ENCODE measurements at places on chromosomes 2 and 18.

DNA sequence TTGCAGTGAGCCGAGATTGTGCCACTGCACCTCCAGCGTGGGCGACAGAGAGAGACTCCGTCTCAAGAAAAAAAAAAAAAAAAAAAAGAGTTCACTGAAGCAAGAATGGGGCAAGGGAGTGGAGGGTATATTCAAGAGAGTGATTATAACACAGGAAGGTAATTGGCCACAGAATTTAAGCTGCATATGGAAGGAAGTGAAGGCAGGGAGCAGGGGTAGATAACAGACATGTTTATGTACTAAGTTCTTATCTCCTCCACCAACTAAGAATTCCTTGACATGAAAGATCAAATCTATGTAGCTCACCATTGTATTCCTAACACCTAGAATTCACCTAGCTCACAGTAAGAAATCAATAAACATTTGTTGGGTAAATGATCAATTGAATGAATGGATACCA lies 37.3 kb downstream of the GKN2 start:
- DNase-seq: no peak

DNA sequence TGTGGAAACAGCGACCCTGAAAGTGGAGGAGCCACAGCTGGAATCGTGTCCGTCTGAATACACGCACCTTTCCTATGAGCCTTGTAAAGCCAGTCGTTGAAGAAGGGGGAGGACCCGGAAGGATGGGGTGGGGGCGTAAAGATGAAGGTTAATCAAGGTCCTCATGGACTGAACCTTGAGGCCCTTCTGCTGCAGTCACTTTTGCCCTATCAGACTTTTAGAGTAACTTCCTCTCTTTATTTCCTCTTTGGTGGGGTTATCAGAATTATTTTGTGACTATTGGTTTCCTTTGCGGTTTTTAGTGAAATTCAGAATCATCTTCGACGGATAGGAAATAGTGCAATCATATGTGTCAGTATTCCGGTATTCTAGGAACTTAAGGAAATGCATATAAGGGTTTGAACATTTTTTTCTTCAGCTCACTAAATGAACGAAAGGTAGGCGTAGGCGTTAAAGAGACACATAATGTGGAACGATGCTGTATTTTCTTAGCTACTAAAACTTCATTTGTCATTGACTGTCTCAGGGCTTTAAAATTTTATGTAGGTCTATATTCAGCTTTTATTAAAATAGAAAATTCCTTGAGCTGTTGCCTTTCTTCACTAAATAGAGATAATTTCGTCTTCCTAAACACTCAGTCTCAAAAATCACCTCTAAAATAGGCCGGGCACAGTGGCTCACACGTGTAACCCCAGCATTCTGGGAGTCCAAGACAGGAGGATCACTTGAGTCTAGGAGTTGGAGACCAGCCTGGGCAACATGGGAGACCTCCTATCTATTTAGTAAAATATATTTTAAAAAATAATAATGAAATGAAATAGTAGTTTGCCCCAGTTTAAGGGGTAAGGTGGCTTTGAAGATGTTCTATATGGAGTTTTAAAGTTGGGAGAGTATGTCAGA lies 1.4 kb upstream of the YES1 start:
- no peak for DNase-seq

DNA sequence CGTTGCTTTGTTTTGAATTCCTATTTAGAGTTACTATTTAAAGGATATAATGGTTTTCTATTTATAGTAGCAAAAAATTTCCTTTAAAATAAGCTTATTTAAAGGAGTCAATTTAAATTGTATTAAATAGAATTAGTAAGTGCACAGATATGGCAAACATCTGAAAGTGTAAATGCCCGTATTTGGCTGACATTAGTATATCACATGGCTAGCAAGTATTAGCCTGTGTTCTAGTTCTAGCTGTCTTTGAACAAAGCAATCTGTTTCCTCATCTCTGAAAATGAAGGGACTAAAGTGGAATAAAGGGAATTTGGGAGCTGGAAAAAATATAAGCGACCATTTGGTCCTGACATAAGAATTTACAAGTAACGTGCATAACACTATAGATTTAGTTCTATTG lies 32.2 kb downstream of the PELI1 start:
- no peak for DNase-seq

DNA sequence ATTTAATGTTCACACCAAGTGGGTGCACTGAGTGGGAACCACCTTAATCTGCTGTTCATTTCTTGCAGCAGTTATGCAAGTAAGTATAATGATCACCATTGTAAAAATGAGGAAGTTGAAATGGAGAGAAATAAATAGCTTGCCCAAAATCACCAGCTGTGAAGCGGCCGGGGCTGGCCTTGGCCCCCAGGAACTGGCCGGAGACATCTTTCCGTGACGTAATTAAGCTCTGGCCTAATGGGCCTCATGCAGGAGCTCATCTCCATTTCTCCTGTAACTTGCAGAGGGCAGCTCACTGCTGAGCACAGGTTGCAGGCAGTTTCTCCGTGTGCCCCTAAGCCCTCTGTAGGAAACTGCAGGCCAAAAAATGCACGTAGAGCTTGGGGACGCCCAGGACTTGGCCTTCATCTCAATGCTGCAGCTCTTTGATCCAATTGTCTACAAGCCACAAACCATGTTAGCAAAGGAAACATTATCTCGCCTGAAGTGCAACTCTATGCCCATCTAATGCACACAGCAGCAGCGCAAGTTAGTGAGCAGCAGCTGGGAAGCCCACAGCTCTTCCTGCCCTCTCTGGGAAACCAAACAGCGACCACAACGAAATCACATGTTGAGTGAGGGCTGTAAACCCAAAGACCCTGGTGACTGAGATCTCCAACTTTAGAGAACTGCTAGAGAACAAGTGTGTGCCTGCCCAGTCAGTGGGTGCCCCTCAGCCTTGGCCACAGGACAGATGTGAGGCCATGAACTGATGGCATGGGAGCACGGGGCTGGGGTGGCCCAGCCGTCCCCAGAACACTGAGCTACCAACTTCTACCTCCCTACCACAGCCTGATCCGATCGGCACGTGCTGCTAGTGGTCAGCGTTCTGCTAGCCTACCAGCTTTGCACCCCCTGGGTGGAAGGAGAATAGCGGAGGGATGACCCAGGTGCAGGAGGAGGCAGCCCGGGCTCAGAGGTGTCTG lies 28.8 kb downstream of the APCDD1 start:
- DNase-seq: no peak

DNA sequence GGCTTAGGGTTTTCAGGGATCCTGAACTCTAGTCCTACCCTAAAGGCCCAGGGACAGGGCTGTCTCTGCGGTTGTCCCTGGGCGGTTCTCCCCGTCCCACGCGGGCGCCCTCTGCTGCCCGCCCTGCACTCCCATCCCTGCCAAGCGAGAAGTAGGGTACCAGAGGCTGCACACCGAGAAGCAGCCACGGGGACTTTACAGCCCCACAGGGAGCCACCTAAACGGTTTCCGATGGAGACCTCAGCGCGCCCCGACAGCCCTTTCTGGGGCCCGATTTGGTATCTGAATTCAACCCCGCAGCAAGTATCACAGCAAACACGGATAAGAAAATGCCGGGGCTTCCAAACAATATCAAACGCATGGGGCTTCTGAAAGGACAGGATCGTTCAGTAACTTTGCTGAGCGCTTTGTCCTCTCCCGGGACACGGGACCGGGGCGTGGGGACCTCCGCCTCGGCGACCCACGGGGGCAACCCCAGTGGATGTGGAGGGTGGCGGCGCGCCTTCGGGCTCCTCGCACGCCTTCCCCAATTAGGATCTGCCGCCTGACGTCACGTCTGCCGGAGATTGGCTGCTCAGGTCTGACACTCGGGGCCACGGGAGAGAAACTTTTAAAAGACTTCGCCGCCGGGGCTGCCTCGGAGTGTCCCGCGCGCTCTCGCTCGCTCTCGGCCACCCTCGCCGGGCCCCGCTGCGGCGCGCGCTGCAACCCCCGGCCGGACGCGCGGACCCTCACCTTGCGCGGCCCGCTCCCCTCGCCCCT lies at the start of gene LTBP1:
Gene LTBP1, plus strand, starts transcription at position 640 of the 762 bp plus-strand sequence. CDS start 372 bp downstream, outside the sequence.
- peak; percentile 84 for DNase-seq

GRCh38 chr2:106267997-106268396 lies 73.9 kb upstream of the UXS1 start:
- DNase-seq: no peak

- no peak for DNase-seq
Measured at GRCh38 chr2:157438863-157439823, 4.7 kb downstream of the CYTIP start.

GRCh38 chr2:157061799-157062198 lies 195.7 kb upstream of the GALNT5 start:
- no peak for DNase-seq

DNA sequence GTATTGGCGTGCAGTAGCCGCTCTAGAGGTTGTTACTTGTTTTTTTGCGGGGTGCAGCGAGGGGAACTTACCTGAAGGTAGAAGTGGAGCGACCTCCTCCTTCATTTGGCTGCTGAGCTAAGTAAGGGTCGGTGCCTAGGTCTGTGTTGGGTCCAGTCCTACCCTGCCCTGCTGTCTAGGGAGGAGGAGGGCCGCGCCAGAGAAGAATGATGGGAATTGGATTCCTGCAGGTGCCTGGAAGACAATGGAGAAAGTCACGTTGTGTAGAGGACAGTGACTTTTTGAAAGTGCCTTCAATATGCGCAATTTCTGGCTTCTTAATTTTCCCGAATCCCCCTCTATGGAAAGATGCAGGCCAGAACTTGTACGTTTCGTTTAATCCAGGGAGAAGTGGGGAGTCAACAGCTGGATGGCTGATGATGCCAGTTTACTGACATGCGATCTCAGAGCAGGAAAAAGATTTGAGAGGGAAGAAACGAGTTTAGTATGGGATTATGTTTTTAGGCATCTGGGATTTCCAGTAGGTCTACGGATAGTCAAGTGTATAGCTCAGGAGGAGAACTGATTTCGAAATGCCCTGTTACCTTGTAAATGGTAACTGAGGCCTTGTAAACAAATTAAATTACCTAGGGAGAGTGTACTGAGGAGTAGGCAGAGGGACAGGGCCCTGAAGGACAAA lies 653 bp downstream of the MRPS9 start:
- DNase-seq: no peak

DNA sequence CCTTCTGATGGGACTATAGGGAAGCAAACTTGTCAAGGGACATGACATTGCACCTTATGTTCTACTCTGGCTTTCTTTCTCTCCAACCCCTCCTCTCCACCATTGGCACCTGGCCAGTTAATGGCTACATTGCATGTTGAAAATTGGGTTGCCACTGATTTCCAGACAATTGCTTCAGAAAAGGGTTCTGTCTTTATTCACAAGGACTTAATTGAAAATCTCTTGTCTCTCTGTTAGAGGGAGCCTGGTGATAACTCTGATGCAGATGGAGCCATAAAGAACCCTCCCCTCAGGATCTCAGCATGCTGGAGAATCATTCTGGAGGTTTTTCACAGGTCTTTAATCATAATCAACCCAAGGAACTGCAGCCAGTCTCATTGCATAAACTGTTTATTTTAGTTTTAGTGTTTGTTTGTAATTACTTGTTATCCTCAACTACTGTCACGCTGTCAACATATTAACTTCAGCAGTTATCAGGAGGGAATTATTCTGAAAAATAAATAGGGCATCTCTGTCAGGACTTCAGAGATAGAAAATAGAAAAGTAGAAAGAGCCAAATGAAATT lies 316.8 kb downstream of the RIT2 start:
- DNase-seq: no peak

DNA sequence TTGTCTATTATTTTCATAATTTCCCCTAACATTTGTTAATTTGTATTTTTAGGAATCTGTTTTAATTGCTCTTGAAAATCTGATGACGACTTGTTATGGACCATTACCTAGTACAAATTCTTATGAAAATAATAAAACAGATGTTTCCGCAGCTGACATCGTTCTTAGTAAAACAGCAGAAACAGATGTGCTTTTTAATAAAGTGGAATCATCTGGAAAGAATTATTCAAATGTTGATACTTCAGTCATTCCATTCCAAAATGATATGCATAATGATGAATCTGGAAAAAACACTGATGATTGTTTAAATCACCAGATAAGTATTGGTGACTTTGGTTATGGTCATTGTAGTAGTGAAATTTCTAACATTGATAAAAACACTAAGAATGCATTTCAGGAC lies 69.9 kb downstream of the PMS1 start:
- DNase-seq: no peak

- no peak for DNase-seq
Measured at GRCh38 chr18:3691705-3692104, 241.7 kb downstream of the TGIF1 start.

DNA sequence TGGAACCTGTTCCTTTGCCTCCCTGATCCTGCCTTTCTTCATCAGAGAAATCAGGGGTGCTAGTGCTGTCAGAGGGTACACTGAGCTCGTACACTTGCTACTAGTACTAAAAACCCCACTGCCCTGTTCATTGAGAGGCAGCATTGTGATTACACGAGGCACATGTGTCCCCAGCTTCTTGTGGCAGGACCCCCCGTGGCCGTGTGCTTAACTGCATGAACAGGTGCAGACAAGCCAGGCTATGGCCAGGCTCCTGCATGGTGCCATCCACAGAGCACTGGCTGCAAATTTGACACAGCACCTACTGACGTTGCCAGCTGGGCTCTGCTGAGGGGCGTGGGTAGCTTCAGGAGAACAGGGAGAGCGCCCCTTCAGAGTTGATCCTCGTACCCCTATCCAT lies 248.4 kb downstream of the GLI2 start:
- no peak for DNase-seq

DNA sequence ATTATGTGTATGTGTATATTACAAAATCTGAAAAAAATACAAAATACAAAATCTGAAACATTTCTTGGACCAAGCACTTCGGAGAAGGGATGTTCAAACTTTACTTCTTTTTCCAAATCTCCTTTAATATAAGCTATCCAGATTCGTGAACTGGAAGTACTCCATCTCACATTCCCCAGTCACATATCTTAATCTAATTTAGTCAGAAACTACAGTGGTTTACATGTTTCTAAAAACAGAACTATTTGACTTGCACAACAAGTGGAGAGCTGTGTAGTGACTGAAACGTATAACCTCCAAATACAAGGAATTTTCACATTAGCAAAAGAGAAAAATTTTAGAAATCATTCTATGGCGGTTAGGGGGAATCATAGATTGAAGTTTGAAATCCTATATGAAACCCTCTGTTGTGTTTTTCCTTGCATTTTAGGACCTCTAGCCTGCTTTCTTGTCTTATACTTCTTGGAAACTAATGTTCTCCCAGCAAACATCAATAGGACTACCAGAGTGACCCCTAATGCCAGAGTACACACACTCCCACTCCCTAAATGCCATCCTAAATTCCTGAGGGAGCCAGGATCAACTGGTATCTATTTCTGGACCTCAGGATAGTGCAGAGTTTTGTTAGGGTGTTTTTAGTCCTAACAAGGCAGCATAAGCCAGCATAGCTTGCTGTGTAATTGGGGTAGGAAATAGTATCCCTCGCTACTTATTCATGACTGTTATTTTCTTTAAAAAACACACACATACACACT lies 30.2 kb upstream of the ROCK1 start:
- DNase-seq: no peak

DNA sequence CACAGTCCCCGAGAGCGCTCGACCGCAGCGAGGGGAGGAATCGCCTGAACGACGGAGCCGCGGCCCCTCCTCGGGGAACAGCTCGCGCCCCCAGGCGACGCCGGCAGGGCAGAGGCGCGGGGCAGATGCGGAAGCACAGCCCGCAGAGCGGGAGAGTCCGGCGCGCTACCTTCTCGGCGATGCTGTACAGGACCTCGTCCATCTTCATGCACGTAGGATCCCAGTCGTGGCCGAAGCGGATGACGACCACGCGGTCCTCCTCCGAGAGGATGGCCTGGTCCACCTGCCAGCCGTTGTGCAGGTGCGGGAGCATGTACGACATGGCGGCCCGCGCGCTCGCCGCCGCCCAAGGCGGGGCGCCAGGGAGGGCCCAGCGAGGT lies 302 bp downstream of the TXNL4A start:
- DNase-seq: no peak

Data from left forelimb (tissue), 1 donor.